ENCODE measurements at places on chromosomes 6 and 20.

GRCh38 chr6:99790679-99791078 lies 184.0 kb downstream of the PRDM13 start:
- no peak for DNase-seq

DNA sequence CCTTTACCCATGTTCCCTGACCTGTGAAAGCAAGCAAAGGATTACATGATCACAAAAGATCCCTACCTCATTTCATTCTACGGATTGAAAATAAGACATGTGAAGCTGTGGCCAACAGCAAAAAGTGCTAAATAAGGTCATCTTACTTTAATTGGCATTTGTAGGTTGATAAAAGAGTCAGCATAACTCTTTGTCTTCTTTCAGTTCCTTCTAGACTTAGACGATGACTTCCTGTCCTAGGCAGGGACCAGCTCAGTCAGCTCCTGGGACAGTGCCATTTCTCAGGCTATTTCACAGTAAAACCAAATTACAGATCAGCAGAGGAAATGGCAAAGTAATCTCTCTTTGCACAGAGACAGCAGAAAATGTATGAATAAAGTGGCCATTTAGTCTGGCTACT lies 480.7 kb downstream of the RFPL4B start:
- DNase-seq = no peak

GRCh38 chr6:24607310-24608105 lies 38.5 kb downstream of the KIAA0319 start:
- no peak for DNase-seq

- no peak for DNase-seq
These were observed 11.4 kb downstream of the EZR start for GRCh38 chr6:158807515-158808441.

DNA sequence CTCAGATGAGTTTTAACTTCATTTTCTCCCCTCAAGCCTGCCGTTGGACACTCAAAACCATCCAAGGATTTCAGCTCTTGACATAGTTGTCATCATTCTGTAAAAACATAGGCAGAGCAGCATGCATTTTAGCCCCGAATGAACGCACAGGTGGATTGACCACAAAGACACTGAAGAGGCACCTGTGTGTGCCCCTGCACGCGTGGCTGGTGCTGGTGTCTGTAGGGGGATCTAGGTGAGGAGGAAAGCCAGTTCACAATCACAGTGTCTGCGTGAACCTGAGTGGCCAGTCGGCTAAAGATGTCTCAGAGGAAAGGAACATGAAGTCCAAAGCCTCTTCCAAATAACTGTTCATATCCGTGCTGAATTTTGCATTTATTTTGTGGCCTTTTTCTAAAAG lies 309.2 kb downstream of the QKI start:
- no peak for DNase-seq

GRCh38 chr6:7184502-7184901 lies 76.7 kb downstream of the RREB1 start:
- DNase-seq = no peak

DNA sequence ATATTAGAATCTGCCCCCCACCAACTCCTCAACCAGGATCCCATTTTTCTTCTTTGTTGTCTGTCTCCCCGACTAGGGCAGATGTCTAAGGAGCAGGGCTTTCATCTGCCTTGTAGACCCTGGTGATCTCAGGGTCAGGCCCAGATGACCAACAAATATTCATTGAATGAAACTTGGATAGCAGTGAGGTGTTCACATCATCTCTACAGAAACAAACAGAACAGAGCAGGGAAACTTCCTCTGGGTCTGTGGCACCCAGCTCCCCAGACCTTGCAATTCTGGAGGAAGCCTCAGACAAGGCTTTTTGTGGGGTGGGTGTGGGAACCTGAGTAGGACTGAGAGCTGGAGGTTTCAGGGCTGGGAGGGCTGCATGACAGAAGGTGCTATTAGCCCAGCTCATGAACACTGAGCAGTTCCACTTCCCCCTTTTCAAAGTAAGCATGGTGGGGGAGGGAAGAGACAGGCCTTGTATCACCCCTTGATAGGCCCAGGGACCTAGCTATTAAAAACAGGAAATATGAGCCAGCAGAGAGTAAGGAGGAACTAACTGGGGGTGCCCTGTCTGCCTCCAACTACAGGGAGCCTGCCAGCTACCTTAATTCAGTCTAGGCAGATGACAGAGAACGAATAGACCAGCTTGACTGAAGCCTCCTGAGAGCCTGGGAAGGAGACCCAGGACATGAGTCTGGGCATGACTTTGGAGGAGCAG lies 37.3 kb upstream of the TOP1 start:
- no peak for DNase-seq

DNA sequence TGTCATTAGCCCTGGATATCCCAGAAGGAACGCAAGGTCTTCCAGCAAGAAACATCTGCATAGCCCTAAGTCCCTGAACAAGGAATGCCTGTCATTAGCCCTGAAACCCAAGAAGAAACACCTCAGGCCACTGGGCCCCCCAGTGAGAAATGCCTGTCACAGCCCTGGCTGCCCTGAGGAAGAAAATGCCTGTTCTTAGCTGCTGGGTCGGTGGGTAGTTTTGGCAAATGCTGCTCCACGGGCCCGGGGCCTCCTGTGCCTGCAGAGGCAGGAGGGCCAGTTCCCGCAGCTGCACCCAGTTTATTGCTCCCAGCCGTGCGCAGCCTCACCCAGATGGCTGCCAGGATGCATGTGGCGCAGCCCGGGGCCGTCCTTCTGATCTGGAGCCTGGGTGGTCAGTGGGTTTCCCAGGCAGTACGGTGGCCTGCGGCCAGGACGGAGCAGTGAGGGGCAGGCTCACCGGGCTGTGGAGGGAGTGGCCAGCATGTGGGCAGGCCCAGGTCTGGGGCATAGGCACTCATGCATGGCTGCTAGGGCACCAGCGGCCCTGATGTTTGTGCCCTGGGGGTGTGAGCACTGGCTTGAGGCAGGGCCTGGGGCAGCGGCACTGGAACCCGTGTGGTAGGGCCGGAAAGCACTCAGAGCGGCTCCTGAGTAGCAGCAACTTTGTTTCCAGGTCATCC lies 219.0 kb downstream of the ERMARD start:
- no peak for DNase-seq

GRCh38 chr20:42082611-42083010 lies 464.4 kb upstream of the CHD6 start:
- DNase-seq = no peak

DNA sequence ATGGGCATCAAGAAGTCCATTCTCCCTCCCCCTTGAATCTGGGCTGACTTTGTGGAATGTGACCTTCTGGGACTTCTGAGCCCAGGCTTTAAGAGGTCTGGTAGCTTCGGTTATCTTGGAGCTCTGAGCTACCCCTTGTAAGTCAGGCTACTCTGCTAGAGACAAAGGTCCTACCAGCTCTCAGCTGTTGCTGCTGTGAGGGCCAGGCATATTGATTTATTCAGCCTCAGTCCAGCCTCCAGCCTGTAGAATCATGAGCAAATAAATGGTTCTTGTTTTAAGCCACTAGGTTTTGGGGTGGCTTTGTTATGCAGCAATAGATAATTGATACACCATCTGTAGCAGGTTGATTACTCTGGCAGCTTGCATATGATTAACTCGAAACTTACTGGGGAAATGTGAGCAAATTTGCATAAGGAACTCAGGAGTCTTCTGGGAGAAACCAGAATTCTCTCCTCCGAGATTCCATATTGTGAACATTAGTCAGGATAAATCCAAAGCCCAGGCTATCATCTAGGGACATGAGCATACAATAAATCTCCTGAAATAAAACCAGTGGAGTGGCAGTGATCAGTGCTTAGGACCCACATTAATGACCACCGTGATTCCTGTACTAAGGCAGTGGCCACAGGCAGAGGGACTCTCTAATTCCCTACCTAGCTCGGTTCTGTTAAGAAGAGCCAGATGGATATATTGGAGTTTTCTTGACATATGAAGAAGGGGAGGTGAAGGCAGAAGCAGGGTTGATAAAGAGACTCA lies 336.1 kb downstream of the CDC5L start:
- DNase-seq = no peak

DNA sequence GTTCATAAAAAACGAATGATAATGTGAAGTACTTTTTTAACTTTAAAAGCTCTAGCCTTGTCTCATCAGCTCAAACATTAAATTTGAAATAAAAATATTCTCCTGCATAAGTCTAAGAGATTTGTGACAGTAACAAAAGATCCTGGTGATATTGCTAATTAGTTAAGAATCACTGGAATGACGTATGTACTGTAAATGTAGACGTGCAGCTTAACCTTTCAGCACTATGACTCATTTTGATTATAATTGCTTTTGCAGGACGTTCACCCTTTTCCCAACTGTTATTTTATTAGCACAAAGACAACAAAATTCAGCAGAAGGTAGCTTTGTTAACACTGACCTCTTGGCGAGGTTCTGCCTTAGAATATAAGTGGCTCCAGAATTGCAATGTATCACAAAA lies 68.6 kb downstream of the TENT5A start:
- no peak for DNase-seq

DNA sequence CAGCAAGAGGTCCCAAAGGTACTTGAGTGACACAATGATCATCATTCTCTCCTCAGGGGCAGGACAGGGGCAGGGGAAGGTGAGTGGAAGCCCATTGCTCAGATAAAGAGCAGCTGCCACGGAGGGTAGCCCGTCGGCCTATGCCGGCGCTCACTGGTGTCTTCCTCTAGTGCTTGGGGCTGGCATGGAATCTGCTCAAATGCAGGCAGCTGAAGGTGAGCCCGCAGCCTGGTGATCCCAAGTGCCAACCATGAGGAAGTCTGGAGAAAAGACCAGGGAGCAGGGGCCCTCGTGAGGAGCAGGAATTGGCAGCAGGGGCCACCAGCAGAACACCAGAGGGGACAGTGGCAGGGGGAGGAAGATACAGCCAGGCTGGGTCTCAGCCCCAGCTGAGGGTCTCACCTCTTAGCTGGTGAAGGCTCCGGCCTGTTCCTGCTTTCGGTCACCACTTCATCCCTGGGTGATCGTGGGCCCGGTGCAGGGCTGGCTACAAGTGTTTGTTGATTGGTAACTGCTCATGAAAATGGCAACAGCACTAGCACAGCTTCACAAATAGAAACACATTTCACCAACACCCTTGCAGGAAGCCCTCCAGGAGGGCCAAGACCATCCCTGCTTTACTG lies 24.7 kb downstream of the RBCK1 start:
- DNase-seq = no peak

DNA sequence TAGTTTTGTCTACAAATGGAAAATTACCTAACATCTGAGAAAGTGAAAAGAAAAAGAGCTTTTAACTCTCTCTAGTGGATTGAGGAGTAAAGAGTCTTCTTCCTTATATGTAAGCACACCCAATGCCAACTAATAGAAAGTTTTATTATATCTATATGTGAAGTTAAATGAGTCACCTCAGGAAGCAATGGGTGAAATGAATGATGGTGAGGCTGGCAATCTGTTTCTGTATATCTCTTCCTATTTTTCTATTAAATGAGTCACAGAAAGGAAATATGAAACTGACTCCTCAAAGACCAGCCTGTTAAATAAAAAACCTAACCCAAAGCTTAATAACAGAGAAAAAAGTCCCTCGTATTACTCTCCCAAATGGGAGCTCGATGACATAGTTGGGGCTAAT lies 71.3 kb downstream of the OTOR start:
- DNase-seq = no peak

DNA sequence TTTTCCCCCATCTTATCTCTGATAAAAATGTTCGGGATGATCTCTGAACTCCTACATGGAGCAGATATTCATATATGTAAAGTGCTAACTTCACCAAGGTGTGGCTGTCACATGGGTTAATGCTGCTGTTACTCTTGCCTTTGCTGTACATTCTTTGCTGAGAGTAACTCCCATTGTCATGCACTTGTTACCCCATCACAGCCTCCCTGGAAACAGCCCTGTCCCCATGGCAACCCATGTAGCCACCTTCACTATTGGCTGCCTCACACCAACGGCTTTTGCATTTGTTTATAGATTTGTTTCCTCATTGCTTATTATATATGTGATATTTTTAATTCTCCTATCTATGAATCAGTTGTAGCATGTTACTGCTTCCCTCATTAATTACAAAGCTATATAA lies 17.3 kb upstream of the IBTK start:
- DNase-seq = no peak

DNA sequence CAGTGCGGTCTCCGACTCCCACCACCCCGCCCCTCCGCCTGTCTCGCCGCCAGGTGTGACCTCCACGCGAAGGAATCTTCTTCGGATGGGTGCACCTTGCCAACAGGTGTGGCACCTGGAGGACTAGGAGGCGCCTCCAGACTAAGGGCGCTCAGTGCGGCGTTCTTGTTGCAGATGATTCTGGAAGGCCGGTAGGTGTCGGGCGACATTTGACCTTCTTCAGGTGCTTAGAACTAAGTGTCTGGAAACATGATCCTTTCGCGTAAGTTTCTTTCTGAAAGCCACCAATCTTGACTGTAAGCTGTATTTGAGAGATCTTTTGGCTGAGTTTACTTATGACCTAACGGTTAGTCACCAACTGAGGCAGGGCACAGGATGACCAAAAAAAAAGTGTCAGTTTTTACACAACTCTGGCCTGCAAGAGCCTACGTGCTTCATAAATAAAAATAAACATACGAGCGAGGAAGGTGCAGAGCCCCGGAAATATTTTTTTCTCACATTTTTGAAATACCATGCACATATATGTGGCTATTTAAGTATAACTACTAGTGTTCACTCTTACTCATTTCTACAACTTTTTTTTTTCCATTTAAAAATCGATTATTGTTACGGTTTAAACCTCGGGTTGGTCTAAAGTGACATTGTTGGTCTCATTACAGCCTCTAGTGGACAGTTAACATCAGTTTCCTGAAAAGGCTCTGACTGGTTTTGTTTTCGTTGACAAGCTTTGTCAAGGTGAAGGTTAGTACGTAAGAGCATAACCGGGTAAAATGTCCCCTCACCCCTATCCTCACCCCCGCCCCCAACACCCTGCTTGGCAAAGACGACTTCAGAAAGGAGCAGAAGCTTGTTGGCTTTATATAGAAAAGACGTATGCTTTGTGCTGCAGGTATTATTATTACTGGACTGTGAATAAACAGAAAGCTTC lies 1.6 kb upstream of the ATXN1 start:
- peak; percentile 70 for DNase-seq

DNA sequence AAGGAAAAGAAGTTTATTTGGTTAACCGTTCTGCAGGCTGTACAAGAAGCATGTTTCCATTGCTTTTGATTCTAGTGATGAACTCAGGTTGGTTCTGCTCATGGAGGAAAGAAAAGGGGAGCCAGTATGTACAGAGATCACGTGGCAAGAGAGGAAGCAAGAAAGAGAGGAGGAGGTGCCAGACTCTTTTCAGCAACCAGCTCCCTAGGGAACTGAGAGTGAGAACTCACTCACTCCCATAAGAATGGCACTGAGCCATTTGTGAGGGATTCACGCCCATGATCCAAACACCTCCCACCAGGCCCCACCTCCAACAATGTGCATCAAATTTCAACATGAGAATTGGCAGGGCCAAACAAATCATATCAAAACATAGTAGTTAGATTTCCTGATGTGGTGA lies 649.1 kb downstream of the EPM2A start:
- no peak for DNase-seq

- no peak for DNase-seq
These were observed 86.3 kb upstream of the CARMIL1 start for GRCh38 chr6:25192590-25193459.

DNA sequence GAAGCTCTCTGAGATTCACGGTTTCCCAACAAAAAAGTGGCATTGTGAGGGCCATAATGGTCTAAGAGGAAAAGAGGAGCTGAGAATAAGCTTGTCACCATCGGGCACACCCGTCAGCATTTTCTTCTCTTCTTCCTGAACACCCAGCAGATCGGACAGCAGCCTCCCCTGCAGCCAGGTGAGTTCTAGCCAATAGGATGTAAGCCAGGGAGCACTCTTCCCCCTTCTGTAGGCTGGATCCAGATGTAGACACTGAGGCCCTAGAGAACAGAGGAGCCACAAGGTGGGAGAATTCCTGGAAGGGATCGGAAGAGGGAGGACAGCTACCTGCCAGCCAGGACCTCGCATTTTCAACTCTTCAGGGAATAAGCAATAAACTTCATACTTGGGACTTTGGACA lies 228.0 kb downstream of the SYNDIG1 start:
- no peak for DNase-seq
